ENCODE measurements at places on chromosomes 3 and 15.

DNA sequence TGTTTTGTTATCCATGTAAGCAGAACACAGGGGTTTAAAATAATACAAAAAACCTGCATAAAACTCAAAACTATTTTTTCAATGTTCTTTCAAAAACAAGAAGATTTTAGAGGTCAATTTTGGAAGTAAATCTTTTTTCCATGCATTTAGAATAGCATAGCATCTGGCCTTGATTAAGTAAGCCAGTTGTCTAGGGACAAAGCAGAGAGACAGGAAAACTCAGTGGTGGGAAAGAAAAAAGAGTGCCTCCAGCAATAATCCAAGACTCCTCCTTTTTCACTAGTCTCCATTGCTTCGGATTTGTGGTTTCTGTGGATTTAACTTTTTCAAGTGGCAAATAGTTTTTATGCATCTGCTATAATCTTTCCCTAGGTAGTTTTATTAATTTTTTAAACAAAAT, 88.9 kb downstream of the SUCNR1 start:
- DNase-seq, result no peak

- no peak for DNase-seq
These were observed 42.9 kb downstream of the PLCH1 start for GRCh38 chr3:155701882-155702465.

DNA sequence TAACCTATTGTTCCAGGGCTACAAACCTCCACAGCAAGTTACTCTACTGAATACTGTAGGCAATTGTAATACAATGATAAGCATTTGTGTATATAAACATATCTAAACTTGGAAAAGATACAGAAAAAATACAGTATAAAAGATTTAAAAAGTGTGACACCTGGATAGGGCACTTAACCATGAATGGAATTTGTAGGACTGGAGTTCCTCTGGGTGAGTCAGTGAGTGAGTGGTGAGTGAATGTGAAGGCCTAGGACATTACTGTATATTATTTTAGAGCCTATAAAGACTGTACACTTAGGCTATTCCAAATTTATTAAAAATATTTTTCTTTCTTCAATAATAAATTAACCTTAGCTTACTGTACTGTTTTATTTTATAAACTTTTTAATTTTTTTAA, 38.4 kb upstream of the SLC25A36 start:
- no peak for DNase-seq

DNA sequence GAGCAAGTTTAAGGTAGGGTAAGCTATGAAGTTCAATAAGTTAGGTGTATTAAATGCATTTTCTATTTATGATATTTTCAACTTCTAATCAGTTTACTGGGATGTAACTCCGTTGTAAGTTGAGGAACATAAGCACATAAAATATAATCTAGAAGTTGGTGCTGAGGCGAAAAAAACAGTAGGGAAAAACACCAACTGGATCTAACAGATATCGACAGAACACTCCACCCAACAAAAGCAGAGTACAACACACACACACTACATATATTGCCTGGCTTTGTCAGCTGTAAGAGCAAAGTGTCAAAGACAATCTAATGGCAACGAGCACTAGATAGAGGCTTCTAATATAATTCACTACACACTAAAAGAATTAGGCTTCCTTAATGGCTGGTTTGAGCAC, 8.4 kb downstream of the PIK3R4 start:
- DNase-seq, result no peak

DNA sequence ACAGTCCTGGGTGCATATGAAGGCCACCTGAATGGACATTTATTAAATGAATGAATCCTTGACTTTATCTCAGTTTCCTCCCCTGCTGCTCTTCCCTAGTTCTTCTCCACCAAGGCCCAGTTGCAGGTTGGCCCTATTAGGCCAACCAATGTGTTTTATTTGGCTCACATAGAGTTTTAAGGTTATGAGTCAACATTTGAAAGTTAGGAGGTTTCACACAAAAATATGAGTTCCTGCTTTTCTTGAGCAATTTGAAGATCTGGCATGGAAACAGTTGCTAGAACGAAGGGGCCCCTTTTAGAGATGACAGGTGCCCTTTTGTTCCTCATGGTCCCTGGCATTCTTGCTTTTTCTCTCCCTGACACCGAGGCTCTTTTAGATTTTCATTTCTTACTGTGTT, 83.0 kb upstream of the PDZRN3 start:
- DNase-seq, result no peak

GRCh38 chr3:140974900-140975299, 33.3 kb downstream of the SLC25A36 start:
- no peak for DNase-seq

DNA sequence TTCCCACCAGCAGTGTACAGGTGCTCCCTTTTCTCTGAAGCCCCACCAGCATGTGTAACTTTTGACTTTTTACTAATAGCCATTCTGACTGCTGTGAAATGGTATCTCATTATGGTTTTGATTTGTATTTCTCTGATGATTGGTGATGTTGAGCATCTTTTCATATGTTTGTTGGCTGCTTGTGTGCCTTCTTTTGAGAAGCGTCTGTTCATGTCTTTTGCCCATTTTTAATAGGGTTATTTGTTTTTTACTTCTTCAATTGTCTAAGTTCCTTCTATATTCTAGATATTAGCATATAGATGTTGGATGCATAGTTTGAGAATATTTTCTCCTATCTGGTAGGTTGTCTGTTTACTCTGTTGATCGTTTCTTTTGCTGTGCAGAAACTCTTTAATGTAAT, 14.6 kb downstream of the ACTC1 start:
- no peak for DNase-seq

GRCh38 chr15:77738441-77739302, 106.0 kb upstream of the LINGO1 start:
- no peak for DNase-seq

DNA sequence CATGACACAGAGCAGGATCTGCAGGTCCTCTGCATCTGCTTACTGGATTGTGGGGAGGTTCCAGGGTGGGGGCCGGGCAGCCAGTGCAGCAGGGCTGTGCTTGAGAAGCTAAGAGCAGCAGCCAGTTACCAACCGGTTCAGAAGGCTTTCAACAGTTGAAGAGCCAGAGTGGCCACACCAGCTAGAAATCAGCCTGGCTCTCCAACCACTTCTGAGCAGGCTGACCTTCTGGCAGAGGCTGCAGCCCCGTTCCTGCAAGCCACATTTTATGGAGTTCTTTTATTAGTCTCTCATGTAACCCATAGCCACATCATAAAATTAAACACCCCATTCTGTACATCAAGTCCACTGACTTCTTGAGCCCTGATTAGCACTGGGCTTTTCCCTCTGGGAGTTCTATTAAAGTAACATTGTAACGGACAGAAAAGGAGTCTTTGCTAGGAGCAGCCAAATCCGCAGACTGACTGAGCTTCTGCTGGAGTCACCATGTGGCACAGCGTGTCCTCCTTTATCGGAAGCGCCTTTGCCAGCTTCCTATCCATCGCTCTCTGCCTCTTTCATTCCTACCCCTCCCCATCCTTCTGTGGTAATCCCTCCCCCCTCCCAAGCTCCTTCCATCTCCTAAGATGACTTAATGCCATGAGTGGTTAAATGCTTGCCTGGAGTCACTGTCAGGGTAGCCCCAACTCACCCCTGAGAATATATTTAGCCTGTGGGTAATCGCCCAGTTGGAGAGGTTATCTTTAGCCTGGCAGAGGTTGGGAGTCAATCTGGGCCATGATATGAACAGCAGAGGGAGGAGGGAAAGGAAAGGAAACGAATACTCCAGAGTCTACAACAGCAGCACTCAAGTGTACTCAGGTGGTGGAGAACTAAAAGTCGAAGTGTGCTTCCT, 138.5 kb upstream of the HES1 start:
- no peak for DNase-seq

DNA sequence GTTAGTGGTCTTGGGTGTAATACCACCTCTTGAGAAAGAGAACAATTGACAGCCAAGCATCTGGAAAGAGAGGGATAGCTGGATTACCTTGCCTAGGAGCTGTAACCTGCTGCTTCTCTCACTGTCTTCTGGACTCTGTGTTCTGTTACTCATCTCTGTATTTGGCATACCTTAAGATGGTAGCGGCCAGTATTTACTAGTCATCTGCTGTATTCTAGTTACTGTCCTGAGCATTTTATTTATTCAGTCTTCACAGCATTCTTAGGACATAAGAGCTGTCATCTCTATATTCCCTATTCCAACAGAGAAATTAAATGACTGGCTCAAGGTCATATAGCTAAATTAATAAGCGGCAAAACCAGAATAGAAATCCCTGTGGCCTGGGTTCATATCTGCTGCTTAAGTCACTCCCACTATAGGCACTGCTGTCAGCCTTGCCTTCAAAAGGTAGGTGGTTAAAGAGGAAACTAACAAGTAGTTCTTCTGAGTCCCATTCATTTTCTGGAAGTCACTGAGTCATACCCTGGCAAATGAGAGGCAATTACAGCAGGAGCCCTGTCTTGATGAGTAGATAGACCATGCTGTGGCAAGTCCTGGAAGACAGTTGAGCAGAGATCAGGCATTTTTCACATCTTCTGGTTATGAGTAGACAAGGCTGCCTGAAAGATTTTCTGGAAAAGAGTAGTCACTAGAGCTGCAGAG, 68.2 kb downstream of the RAB7A start:
- DNase-seq, result no peak
